Activated naive CD8-positive, alpha-beta T cell treated with anti-CD3 and anti-CD28 coated beads, Interleukin-2, amount 50 U/mL, for 16 hours (primary cell): ENCODE measurements at places on chromosomes 7 and 10.

- DNase-seq: no peak
Measured at GRCh38 chr10:86654411-86655172, at the start of gene OPN4. Gene OPN4, plus strand, starts transcription at chr10:86654547. Its CDS starts 237 bp downstream, at chr10:86654784.

GRCh38 chr7:80884511-80885195 is 34.2 kb downstream of the SEMA3C start:
- DNase-seq: no peak

DNA sequence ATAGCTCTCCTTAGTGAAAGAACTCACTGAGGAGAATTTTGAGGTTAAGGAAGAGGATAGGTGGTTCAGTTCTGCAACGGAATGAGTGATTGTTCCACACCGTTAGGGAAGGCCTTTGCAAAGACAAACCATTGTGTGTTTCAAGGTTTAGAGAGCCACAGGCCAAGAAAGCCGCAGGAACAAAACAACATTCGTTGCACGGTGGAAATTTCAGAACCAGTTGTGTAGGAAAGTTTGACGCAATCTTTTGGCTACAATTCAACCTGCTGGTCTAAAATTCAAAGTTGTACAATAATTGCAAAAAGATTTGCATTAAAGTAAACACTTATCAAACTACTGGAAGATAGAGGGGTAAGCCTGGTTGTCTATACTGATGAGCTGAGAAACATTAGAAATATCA is 91.4 kb downstream of the FAM107B start:
- DNase-seq: no peak

DNA sequence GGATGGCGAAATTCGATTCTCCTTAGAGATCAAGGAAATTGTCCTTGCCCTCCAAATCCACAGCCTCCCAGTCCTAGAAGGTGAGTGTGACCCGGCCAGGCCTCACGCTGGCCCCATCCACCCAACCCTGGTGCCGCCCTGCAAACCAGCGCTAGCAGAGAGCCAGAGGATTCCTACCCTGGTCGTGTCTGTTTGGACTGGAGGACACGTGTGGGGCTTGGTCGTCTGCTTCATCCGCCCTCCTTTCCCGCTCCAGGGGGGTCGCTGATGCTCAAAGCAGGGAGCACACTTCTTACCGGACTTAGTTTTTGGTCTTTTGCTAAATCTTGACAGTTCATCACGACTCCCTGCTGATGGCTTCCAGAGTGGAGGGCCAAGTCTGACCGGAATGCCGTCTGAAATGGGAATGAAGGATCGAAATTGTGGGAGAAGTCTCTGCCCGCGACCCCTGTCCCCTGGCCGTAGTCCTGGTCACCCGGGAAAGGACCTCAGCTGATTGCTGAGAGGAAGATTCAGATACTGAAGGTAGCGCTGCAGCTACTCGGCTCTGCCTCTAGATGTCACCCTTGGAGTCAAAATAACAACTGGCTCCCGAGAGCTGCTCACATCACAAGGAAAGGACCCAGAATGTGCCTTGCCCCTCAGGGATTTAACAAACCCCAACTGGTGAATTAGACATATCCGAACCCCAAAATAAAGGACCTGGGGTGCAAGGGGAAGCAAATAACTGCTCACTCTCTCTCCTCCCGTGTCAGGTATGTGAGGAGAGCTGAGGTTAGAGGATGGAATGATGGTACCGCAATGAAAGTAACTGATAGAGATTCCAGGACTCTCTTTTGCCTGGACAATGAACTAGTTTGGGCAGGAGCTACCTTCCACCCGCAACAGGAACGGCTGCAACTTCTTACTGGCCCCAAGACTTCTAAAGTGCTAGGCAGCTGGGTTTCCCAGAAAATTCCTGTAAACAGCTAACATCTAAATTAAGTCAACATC is 23.5 kb upstream of the ORC5 start:
- DNase-seq: no peak

DNA sequence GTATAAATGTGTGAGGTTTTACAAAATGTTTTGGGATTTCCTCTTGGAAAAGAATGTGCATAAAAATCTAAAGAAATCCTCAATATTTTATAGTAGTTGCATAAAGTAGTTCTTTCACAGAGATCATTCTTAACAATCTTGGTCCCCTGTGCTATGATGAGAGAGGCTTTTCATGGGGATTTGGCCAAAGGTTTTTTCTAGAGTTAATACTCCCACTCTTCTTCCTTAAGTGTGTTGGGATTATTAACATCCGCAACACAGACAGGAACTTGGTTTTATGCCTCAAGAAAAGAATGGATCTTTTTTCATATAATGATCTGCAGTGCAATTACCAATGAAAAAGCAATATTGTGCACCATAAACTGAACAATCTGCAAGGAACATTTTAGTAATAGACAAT is 71.5 kb downstream of the AGMO start:
- no peak for DNase-seq

DNA sequence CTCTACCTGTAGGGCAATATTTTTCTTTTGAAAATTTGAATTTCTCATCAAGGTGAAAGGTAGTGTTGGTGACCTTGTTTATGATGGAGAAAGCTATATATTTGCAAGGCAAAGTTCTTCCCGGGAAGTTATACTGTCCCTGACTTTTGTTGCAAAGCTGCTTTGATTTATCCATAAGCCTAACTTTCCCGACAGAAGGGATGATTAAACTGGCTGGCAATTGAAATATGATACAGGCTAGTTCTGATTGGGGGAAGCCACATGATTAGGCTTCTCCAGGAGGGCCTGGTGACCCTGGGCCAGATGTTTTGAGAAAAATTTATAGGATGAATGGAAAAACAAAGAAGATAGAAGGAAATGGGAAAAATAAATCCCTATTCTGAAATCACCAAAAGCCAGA is 215.5 kb downstream of the ACTR3B start:
- no peak for DNase-seq

DNA sequence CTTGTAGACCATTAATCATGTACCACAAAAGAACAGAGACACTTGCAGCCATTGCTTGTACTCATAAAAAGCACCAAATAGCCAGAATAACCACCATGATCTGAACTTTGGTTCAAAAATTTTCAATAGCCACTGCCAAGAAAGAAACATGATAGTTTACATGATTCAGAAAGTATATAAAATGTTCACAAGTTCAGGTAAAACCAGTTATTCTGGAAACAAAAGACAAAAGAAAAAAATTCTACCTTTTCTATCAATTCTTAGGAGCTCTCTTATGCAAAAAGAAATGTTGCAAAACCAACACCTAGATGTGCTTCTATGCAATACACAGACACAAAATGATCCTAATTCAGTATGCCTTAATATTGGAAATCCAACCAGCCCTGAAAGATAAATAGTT is 108.7 kb downstream of the PCLO start:
- DNase-seq: no peak

DNA sequence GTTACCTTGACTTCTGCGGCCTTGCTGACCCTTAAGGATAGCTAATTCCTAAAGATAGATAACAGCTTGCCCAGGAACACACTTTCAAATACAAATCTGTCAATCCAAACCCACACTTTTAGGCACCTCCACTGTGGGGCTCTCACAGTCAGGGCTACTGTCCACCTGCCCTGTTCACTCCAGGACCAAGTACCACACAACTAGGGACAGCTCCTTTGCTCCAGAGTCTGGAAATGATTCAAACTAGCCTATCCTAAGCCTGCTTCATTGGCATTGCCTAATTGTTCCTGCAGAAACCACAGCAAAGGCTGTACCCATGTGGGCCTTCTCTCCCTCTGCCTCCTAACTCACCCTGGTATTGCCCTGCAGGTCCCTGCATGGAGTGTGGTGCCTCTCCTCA is 538.9 kb upstream of the IGFBP3 start:
- DNase-seq: no peak

- no peak for DNase-seq
Measured at GRCh38 chr10:83119346-83119745, 1020.0 kb upstream of the GHITM start.

GRCh38 chr7:128666200-128666599 is 5.9 kb upstream of the GARIN1A start:
- DNase-seq: no peak

DNA sequence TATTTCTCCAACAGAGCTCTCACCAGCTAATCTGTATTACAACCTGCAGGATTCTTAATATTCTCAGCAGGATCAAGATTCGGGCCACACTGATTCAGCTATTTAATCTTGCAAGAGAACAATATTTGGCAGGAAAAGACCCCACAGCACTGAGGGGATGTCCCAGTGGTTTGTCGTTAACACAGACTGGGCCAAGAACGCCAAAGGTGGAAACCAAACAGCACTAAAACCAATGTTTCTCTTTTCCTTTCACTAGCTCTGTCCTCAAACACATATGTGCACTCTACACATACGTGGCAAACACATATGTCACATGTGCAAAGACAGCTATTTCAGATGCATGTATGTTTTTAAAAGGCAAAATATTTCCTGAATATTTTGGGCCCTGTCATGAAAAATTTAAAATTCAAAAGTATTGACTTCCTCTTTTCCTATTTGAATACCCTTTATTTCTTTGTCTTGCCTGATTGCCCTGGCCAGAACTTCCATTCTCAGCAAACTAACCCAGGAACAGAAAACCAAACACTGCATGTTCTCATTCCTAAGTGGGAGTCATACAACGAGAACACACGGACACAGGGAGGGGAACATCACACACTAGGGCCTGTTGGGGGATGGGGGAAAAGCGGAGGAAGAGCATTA is 51.7 kb upstream of the NEBL start:
- no peak for DNase-seq

DNA sequence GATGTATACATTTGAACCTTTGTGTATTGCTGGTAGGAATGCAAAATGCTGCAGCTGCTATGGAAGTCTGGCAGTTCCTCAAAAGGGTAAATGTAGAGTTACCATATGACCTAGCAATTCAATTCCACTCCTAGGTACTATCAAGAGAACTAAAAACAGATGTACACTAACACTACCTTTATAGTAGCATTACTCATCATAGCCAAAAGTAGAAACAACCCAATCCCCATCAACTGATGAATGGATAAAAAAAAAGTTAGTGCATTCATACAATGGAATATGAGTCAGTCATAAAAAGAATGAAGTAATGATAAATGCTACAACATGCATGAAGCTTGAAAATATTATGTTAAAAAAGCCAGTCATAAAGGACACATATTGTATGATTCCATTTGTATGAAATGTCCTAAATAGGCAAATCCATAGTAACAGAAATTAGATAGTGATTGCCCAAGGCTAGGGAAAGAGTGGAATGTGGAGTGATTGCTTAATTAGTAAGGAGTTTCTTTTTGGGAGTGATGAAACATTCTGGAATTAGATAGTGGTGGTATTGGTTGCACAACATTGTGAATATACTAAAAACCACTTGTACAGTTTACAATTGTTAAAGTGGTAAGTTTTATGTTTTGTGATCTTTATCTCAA is 96.4 kb upstream of the AOAH start:
- DNase-seq: no peak

- DNase-seq: no peak
Measured at GRCh38 chr10:53022611-53023088, 250.1 kb upstream of the MBL2 start.

DNA sequence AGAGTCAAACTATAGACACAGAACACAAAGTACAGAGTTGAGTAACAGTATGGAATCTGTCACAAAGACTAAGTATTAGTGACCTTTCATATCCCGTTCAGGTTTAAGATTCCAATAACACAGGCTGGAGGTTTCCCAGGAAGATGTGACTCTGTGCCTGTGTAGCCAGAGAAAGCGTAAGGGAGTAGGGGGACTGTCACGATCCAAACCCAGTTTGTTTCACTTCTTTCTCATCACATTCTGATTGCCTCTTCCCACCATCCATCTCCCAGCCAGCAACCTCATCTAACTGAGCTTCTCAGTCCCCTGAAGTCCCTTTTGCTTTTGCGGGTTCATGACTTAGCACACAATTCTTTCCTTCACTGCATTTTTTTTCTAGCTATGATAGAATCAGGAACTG is 76.4 kb upstream of the NPVF start:
- DNase-seq: no peak

- no peak for DNase-seq
Measured at GRCh38 chr7:115145512-115145911, 223.6 kb downstream of the MDFIC start.

GRCh38 chr7:66883716-66884115 is 37.3 kb upstream of the TMEM248 start:
- no peak for DNase-seq

GRCh38 chr7:131196803-131197202 is 130.9 kb upstream of the MKLN1 start:
- no peak for DNase-seq

DNA sequence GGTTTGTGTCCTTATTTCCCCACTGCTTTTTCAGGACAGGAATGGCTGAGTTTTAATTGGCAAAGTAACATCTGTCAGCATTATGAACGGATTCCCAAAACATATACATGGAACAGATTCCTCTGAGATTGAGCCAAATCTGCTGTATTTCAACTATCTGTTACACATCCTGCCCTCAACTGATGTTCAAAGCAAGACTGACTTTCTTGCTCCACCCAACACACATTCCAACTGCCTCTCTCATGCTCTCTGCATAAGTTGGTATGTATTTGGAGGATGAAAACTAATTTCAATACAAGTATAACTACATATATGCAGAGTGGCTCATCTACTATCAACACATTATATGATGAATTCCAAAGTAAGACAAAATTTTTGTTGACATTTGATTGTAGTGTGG is 342.2 kb downstream of the GATA3 start:
- DNase-seq: no peak

- no peak for DNase-seq
Measured at GRCh38 chr7:116994611-116995010, 41.3 kb downstream of the ST7 start.

GRCh38 chr7:23474829-23475575 is 4.7 kb upstream of the IGF2BP3 start:
- no peak for DNase-seq

GRCh38 chr10:3339531-3339950 is 167.0 kb upstream of the PITRM1 start:
- DNase-seq: no peak

DNA sequence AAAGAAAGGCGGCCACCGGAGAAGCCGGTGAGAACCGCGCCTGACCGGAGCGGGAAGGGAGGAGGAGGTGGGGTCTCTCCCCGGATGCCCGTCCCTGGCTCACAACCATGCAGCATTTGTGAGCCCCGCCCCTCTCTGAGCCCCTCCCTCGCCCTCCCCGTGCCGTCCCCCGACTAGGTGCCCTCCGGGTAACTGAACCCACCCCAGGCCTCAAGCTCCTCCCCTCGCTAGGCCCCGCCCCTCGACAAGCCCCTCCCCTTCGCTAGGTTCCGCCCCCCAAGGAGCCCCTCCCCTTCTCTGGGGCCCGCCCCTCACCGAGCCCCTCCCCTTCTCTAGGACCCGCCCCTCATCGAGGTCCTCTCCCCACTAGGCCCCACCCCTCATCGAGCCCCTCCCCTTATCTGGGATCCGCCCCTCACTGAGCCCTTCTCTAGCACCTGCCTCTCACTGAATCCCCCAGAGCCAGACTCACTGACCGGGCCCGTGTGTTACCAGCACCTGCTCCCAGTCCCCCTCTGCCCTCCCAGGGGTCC is 42.2 kb upstream of the HSPB1 start:
- peak; percentile 9 for DNase-seq
